RWPE1 (cell line): ENCODE measurements at places on chromosomes 4 and X.

DNA sequence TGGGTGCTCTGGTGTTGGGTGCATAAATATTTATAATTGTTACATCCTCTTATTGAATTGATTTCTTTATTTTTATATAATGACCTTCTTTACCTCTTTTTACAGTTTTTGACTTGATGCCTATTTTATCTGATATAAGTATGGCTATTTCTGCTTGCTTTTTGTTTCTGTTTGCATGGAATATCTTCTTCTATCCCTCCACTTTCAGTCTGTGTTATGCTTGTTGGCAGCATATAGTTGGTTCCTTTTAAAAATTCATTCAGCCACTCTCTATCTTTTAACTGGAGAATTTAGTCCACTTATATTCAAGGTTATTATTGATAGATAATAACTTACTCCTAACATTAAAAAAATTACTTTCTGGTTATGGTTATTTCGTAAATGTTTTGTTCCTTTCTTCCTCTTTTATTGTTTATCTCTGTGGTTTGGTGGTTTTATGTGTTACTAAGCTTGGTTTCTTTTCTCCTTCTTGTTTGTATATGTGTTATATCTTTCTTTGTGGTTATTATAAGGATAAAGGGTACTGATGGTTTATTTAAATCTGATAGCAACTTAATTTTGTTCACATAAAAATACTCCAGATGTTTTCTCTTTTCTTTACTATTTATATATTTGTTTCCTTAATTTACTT is 69.5 kb downstream of the IL15 start:
- no peak for DNase-seq

GRCh38 chr4:65391814-65392213 is 278.5 kb downstream of the EPHA5 start:
- DNase-seq, result no peak

GRCh38 chrX:39675619-39676018 is 422.1 kb downstream of the BCOR start:
- DNase-seq, result no peak

- DNase-seq, result no peak
Measured at GRCh38 chrX:17812763-17813162, 48.3 kb downstream of the RAI2 start.

DNA sequence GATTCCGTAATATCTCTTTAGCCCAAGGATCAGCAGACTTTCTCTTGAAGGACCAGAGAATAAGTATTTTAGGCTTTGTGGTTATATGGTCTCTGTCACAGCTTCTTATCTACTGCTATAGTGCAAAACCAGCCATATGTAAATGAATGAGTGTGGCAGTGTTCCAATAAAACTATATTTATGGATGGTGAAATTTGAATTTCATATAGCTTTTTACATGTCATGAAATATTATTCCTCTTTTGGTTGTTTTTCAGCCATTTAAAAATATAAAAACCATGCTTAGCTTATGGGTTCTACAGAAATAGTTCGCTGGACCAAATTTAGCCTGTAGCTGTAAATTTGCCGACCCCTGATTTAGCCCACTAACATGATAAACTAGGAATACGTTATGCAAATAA is 18.0 kb upstream of the MSMO1 start:
- no peak for DNase-seq

DNA sequence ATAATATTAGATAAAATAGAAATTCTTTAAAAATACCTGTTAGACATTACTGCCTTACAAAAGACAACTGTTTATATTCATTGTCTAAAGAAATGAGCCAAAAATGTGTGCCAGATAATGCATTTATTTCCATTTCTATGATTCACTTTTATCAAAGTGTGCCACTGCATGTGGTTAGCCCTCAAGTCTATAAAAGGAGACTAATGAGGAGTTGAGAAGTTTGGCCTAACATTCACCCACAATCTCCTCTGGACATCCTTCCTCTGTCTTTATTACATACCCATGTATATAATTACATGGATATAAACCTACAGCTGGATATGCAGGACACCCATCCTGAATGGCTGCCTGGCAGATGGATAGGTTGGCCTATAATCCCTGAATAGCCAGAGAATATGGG is 42.6 kb upstream of the PDE5A start:
- no peak for DNase-seq

DNA sequence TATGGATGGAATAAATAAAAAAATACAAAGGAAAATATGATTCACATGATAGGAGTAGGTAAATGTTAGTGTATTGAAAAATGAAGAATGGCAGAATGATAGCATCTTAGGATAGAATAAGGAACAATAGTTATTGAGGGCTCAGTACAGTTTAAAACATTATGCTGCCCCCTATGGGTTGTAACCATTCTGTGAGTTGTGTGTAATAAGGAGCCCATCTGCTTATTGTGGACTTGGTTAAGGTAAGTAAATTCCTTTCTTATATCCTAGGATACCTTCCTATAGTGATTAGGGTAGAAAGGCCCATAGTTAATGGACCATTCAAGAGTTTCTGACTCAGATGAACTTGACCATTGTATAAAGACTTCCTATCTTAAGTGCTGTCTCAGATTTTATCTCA is 195.8 kb downstream of the PDHA2 start:
- no peak for DNase-seq

- DNase-seq, result no peak
Measured at GRCh38 chr4:66225539-66225938, 555.2 kb upstream of the EPHA5 start.

DNA sequence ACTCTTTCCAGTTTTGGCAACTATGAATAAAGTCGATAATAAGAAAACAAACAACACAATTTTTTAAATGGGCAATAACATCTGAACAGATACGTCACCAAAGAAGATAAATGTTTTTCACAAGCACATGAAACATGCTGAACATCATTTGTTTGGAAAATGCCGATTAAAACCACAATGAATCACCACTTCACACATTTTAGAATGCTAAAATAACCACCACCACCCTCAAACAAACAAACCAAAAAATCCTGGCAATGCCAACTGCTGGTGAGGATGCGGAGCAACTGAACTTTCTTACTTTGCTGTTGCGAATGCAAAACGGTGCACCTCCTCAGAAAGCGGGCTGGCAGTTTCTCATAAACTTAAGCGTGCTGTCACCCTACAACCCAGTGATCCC is 115.9 kb downstream of the NSUN7 start:
- no peak for DNase-seq

DNA sequence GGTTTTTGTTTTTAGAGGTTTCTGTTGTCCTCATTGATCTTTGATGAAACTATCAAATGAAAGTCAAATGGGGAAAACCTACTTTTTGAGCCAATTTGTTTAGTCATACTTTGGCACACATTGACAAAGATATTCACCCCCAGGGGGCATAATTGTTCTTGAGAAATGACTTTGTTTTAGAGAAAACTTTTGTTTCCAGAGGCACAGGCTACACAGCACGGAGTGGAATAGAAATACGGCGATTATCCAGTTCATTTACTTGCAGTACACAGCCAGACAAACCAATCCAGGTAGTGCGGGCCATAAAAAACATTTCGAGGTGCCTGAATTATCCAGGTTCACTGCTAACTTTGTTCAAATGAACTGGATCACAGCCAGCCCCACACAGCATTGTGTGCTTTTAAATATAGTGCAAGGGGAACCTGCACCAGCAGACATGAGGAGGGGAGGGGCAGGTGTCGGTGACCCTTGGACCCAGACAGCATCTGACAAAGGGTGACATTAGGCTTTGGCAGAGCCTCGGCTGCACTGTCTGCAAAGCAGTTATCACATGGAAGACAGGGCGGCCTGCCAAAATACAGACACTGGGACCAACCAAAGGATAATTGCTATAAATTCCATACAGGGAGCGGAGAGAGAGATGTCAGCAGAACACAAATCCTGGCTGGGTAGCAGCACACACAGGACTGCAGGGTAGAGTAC is 179.6 kb upstream of the NOCT start:
- peak; percentile 13 for DNase-seq

GRCh38 chr4:78784236-78784865 is 8.2 kb downstream of the BMP2K start:
- DNase-seq, result no peak

- no peak for DNase-seq
Measured at GRCh38 chr4:158771776-158772175, 3.0 kb downstream of the FNIP2 start.
